ENCODE measurements at places on chromosomes 7 and 10. TPM values are rescaled to one million over a fixed set of nuclear protein-coding genes. Genes with fewer than 3 reads are reported as not detected.

Gene PHKG1
- total RNA-seq = 0.99 TPM

Gene IFIT1B
- total RNA-seq = not detected

Gene EZH2
- 16.6 TPM for total RNA-seq

Gene SRRM3
- total RNA-seq = 2.8 TPM

Gene SAMD9L
- total RNA-seq = 21.0 TPM

Gene MALRD1
- total RNA-seq = 1.0 TPM

Gene DBF4
- total RNA-seq = 36.5 TPM

Gene CPN1
- not detected for total RNA-seq

Gene TUBAL3
- not detected for total RNA-seq
